ENCODE measurements at places on chromosomes 7 and 10.

- no peak for DNase-seq
Observed at GRCh38 chr7:149774237-149775175, 1.1 kb upstream of the ZNF467 start.

DNA sequence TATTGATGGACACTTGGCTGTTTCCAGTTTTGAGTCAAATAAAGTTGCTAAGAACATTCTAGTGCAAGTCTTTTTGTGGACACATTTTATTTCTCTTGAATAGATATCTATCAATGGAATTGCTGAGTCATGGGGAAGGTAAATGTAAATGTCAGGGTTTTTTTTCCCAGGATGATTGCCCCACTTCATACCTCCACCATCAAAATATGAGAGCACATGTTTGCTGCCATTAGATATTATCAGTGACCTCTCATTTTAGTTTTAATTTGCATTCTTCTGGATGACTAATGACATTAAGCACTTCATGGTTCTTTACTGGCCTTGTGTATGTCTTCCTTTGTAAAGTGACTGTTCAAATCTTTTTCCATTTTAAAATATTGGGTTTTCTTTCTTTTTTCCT lies 45.7 kb downstream of the PAPSS2 start:
- no peak for DNase-seq

GRCh38 chr10:16968416-16969041 lies 151.3 kb upstream of the RSU1 start:
- DNase-seq = no peak

GRCh38 chr10:21808550-21808949 lies 195.0 kb downstream of the DNAJC1 start:
- DNase-seq = no peak

- no peak for DNase-seq
Observed at GRCh38 chr7:38280707-38281106, 7.3 kb upstream of the TARP start.

GRCh38 chr7:141200191-141201108 lies 126.6 kb downstream of the TMEM178B start:
- no peak for DNase-seq

- no peak for DNase-seq
Observed at GRCh38 chr7:68984306-68984705, 614.0 kb upstream of the AUTS2 start.

DNA sequence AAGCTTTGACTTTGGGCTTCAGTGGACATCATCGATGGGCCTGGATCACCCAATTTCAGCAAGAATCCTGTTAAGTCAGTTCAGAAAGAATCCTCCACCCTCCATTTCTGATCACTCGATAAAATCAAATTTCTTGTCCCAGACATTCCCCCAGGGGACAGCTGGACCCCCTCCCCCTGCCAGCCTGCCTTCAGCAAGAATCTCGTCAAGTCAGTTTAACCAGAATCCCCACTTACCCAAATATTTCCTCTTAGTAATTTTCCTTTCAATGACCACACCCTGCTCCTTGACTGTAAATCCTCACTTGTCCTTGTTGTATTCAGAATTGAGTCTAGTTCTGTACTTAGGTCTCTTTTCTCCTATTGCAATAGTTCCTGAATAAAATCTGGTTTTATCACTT lies 766.9 kb downstream of the XPNPEP1 start:
- DNase-seq = no peak

- no peak for DNase-seq
Observed at GRCh38 chr7:88317422-88317821, 10.7 kb upstream of the STEAP4 start.

- peak; percentile 9 for DNase-seq
Observed at GRCh38 chr10:57579926-57580325, 687.8 kb downstream of the IPMK start.

DNA sequence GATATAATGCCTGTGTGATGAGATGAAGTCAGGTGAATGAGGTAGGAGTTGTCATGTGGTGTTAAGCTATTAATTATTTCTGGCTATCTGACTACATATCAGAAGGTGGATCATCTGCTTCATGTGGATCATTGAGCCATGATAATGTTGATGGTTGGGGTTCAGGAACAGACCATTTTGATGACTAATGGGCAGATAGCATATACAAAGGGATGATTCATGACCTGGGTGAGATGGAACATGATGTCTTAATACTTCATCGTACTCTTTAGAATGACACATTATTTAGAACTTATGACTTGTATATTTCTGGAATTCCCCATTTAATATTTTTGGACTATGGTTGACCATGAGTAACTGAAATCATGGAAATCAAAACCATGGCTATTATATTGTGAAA lies 155.1 kb downstream of the OR13A1 start:
- DNase-seq = no peak

GRCh38 chr10:7610026-7610425 lies 56.7 kb downstream of the ITIH5 start:
- DNase-seq = no peak

- DNase-seq = no peak
Observed at GRCh38 chr10:6465854-6466601, 114.0 kb downstream of the PRKCQ start.

GRCh38 chr7:55567571-55567970 lies 4.7 kb downstream of the VOPP1 start:
- no peak for DNase-seq

DNA sequence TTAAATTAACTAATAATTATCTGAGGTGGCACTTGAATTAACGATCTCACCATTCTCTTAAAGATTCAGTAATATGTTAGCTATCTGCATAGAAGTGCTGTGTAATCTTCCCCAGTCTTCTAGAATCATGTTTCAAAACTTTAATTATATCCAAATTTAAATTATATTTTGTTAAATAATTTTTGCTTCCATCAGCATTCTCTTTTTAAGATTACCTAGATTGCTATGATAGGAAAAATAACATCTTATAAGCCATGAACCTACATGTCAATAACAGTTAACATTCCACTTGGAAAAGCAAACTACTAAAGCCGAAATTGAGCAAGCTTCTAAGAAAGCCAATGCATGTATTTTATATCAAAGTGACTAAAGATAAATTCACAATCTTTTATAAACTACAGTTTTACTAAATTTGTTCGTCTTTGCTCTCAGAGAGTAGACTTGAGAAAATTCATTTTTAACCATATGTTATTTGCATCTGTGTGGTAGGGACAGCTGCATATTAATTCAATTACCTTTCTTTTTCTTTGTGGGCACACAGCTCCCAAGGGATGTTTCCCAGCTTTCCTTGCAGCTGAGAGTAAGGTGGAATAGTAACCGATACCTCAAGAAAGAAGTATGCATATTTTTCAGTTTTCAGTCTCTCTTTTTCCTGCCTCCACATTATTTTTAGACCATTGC lies 105.4 kb upstream of the ABCB5 start:
- no peak for DNase-seq

GRCh38 chr10:101781655-101781983 lies 1.6 kb downstream of the NPM3 start:
- no peak for DNase-seq

GRCh38 chr10:112938808-112939482 lies 11.1 kb upstream of the TCF7L2 start:
- no peak for DNase-seq

DNA sequence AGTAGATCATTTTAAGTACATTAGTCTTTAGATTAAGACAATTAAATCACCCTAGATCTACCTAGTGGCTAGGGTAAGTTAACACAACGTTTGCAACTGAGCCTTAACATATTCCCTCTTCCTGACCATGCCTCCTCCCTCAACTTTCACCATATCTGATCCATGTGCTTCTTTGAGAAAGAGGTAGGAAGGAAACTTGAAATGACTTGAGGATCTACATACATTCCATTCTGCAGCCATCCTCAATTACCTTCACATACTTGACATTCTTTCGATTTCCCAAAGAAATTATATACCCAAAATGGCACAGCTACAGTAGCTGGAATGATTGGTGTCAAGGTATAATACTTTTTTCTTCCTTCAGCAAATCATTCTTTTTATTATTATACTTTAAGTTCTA lies 12.9 kb upstream of the SEPTIN7 start:
- DNase-seq = no peak

DNA sequence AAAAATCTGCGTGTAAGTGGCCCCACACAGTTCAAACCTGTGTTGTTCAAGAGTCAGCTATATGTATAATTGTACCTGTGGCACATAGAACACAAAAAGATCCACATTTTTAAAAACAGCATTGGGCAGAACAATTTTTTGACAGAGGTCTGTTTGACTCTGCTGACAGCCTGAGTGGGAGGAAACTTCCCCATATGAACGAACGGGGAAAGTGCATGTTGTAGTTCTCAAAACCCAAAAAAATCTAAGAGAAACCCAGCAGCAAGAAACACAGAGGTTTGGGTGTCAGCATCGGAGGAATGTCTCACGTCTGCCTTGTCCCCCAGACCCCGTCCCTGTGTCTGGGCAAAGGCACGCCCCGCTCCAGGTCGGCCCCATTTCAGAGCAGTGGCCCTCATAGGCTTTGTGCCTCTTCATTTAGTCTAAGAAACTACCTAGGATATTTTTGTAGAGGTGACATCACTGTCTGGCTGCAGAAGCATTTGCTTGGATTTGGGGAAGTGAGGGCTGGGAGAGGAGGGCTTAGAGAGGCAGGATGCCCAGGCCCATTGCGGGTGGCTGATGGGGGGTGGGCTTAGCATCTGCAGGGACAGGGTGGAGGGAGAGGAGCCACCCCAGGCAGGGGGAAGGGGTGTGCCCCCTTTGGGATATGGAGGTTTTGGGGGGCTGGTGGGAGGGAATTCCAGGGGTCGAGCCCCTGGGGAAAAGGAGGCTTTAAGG lies 11.0 kb downstream of the CUX1 start:
- DNase-seq = no peak

GRCh38 chr10:127332631-127333030 lies 136.2 kb upstream of the INSYN2A start:
- DNase-seq = no peak

GRCh38 chr10:28677888-28678686 lies 766 bp downstream of the BAMBI start:
- no peak for DNase-seq

DNA sequence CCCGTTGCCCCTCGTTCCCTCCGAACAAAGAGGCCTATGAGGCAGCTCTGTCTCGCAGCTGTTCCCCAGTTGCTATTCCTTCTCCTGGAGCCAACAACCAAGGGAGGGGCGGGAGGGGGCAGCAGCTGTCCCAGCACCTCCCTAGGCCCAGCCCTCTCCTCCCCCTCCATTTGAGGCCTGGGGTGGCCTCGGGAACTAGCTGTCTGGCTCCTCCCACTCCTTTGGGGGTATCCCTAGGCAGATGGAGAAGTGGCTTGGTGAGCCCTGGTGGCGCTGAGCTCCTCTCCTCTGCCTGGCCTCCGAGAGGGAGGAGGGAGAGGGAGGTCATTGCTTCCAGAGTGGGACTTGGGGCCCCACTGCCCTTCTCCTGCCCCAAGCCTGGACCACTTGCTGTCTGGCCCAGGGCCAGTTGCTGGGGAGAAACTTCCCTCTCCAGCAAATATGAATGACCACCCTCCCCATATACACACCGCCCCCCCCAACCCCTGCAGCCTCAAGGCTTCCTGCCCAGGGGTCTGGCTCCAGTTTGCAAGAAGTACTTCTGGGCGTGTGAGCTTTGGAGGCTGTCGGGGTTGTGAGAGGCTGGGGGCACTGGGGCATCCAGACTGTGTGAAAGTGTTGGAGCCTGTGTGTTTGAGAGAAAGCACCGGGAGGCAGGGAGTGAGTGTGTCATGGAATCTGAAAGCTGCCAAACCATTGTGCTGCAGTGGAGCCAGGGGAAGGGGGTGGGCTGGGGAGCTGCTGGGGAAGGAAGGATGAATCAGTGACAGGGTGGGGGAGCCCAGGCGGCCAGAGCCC lies 3.1 kb downstream of the FLNC start:
- no peak for DNase-seq

- no peak for DNase-seq
Observed at GRCh38 chr10:106557951-106558733, 606.4 kb downstream of the SORCS1 start.

DNA sequence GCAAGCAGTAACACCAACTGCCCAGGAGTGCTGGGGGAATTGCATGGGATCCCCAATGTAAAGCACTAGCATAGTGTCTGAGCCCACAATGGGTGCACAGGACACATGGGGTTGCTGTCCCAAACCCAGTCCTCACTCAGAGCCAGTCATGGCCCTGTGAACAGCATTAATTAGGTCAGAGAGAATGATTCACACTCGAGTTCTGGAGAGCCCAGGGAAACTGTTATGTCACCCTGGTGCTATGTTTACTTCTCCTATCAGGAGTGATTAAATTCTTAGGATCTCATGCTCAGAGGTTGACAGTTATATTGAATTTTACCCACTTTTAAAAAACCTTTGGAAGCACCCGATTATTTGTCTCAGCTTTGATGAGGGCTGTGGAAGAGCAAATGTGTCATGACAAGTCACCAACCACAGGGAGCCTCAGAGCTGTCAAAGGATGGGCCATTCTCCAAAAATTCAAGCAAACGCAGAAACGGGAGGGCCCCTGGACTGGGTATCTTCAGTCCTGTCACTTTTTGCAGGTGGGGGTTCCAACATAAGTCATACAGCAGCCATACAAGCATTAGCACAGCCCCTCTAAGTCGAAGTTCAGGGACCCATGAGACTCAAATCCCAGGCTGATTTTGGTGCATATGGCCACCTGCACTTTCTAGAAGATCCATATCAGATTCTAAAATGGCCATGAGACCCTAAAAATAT lies 1.3 kb upstream of the RASSF4 start:
- DNase-seq = no peak

- no peak for DNase-seq
Observed at GRCh38 chr10:79320820-79321493, 26.3 kb upstream of the PPIF start.
